ENCODE measurements at places on chromosomes 4 and X.
A peak's percentile ranks its signal among the peaks of the same experiment; 100 is the strongest.

- DNase-seq: peak; percentile 2
Observed at GRCh38 chr4:152850377-152850776, 70.6 kb downstream of the ARFIP1 start.

DNA sequence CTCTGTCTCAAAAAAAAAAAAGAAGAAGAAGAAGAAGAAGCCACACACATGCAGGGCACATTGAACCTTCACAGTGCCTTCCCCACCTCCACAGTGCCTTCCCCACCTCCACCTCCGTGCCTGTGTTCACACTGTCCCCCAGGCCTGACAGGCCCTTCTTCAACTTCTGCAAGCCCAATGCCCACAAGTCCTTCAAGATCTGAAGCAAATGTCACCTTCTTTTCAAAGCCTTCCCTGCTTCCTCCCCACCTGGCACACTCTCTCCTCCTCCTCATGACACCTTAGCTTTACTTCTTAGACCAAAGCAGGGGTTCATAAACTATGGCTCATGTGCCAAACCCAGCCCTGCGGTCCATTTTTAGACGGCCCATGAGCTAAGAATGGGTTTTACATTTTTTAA lies 19.9 kb downstream of the ELF4 start:
- DNase-seq: no peak

DNA sequence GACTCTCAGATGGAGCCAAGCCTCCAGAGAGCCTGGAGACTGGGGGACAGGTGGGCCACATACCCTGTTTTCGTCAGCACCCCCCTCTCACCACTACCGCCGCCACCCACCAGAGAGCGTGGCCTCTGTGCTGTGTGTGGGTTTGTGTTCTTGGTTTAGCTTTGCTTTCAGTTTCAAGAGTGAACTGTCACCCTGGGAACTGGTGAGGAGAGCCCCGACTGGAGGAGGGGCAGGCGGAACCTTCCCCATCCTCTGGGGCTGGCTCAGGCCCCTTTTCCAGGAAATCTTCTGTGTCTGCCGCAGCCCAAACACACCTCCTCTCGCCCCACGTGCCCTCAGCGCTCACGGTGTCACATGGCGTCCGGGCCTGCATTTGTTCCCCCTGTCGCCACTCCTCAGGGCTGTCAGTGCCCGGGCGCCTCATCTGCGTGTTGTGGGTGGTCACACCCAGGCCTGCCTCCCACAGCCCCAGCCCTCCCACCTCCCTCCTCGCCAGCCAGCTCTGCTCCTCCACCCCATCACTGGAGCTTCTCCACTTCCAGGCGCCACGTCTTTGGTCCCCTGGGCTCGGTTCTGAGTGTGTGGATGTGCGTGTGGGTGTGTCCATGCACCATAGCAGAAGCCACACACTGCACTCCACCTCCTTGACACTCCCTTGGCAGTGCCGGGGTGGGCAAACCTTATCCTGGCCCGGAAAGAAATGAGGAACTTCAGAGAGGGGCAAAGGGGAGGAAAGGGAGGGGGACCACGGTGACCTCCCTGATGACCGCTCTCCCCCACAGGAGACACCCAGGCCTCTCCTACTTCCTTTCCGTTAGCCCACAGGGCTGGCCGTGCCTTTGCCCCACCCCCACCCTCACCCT lies 27.8 kb downstream of the ELF4 start:
- DNase-seq: no peak

DNA sequence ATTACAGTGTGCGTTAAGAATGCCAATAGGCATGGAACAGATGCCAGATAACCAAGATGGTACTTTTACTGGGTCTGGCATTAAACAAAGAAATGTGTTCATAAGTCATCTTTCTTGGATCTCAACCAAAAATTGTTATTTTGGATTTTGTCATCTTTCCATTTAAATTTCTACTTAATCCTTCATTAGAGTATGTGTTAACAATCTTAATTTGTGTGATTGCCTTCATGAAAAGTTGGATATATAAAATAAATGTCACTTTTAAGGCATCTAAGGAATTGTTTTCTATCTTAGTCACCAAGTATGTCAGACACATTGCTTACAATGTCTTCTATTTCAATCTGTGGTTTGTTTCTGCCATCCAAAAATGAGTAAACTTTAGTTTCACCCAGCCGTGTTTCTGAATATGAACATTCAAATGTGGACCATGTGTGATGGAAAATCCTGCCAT lies 87.5 kb downstream of the PALLD start:
- DNase-seq: peak; percentile 63

- no peak for DNase-seq
Observed at GRCh38 chr4:31043382-31044062, 323.4 kb downstream of the PCDH7 start.

DNA sequence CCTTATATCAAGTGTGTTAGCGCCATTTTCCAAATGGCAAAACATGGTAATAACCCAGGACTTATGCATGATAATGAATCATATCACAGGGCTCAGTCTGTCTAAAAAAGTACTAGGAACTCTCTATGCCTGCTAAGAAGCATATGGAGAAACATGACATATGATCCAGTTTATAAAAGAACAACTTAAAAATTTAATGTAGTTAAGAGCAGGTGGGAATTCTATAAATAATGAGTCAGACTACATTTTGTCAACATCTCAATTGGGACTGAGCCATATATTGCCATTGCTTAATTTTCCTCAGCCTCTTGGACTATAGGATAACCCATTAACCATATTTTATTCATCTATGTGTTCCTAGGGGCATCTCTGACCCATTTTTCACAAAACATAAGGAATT lies 360.4 kb upstream of the AGA start:
- DNase-seq: no peak

- DNase-seq: no peak
Observed at GRCh38 chr4:106364282-106364681, 4.3 kb downstream of the GIMD1 start.

DNA sequence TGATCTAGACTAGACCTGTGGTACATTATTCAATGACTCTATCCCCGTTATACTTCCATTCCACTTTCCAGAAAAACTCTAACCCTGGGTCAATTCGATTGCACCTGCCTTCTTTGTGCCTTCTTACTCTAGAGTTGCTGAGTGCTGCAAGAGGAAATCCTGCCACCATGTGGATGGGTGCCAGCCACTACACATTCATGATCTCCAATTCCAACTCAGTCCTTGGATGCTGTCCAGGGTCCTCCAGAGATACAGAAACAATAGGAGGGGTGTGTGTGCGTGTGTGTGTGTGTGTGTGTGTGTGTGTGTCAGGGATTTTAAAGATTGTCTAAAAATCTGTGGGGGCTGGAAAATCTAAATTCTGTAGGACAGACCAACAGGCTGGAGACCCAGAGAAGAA lies 42.9 kb upstream of the INTS6L start:
- DNase-seq: peak; percentile 47

DNA sequence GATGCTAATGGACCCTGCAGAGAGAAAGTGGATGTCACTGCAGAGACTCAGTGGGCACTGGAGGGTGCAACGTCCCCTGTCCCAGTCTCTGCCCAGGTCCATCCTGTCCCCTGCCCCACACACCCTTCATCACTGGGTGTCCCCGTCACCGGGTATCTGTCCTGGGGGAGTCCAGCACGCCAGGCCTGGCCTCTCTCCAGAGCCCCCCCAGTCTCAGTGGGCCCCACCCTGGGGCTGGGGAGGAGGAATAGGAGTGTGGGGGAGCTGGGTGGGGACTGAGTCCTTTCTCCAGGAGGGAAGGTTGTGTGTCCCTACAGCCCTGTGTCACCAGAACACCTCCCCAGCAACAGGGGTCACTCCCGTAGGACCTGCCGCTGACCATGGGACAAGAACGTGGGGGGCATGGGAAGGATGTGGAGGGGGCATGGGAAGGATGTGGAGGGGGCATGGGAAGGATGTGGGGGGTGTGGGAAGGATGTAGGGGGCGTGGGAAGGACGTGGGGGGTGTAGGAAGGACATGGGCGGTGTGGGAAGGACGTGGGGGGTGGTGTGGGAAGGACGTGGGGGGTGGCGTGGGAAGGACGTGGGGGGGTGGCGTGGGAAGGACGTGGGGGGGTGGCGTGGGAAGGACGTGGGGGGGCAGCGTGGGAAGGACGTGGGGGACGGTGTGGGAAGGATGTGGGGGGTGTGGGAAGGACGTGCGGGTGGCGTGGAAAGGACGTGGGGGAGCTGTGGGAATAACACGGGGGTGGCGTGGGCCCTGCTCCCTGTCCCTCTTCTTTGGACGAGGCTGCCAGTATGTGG lies 21.0 kb upstream of the SPON2 start:
- no peak for DNase-seq

DNA sequence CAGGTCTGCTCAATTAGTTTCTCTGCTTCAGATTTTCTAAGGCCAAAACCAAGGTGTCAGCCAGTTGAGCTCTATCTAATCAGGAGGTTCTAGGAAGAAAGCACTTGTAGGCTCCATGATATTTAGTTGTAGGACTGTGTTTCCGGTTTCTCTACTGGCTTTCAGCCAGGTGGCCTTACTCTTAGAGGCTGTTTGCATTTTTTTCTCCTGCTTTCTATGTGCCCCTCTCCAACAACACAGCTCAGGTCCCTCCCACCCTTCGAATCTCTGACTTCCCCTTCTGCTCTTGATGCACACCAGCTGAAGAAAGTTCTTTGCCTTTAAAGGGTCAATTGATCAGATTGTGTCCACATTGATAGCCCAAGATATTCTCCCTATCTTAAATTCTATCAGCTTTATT lies 245.2 kb downstream of the RAB28 start:
- DNase-seq: no peak

- no peak for DNase-seq
Observed at GRCh38 chr4:112947616-112948015, 101.8 kb upstream of the ANK2 start.

DNA sequence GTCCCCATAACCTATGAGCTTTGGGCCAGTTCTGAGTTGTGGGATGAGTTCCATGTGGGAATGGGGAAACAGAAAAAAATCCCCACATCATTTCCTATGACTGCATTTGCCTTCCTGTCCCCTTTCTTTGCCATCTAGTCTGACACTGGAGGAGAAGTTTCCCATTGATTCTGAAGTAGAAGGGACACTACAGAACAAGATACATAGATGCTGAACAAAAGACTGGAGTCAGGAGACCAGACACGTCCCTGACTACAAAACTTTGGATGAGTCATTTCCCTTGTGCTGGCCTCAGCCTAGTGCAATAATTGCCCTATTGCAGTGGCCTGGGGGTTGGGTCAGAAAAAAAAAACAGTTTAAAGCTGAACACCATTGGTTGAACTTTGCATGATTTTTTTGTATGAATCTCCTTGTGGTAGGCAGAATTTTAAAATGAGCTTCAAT lies 22.1 kb downstream of the BEX3 start:
- no peak for DNase-seq

DNA sequence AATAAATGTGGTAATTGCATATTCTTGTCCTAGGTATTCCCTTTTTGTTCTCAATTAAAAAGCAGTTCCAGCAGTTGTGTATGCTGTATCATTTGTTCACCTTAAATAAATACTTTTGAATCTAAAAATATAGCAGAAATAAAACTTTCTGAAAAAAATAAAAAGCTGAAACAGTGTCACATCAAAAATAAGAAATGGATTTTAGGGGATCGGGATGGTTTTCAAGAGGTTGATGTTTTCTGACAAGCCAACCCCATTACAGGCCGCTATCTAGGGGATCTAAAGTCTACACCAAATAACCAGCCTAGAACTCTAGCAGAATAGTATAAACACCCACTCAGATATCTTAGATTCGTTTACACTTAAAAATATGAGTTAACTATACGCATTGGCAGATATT lies 95.4 kb upstream of the MAML3 start:
- DNase-seq: peak; percentile 61

GRCh38 chr4:102318526-102318925 lies 26.8 kb downstream of the SLC39A8 start:
- DNase-seq: no peak

GRCh38 chrX:105645667-105646357 lies 176.5 kb upstream of the NRK start:
- no peak for DNase-seq

DNA sequence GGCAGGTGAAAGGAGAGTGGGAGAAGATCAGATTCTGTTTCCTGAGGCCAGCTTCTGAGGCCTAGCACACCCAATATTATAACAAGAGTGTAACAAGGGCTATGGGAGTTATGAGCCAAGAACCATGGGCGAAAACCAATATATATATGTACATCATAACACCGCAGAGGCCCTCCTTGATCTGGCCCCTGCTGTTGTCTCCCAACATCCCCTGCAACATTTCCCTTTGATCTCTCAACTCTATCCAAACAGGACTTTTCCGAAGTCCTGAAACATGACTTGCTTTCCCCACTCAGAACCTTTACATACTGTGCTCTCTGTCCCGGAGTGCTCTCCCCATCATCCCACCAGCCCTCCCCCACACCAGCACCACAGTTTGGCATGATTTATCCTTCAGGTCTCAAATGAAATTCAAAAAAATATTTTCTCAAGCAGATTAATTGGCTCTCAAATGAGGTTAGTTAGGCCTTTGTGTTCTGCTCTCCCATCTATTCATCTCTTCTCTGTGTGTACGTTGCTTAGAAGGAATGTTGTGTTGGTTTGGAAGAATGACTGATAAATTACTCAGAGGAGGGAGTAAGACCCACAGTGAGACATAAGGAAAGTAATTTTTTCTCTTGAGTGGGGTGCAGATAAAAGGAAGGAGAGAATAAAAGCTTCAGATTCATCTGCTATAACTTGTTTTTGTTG lies 58.1 kb upstream of the SMIM10 start:
- DNase-seq: peak; percentile 56

GRCh38 chrX:152072236-152072635 lies 66.1 kb downstream of the MAGEA10 start:
- DNase-seq: peak; percentile 1

GRCh38 chr4:188854436-188854835 lies 715.2 kb downstream of the TRIML1 start:
- no peak for DNase-seq

DNA sequence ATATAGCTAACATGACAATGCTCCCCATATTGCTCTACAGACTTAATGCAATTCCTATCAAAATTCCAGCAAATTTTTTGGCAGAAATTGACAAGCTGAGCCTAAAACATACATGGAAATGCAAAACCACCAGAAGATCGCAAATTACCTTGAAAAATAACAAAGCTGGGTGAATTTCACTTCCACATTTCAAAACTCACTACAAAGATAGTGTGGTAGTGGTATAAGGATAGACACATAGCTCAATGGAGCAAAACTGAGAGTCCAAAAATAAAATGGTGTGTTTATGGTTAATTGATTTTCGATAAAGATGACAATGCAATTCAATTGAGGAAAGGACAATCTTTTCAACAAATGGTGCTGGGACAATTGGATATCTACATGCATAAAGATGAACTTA lies 65.8 kb downstream of the SLC9A7 start:
- DNase-seq: no peak

- DNase-seq: peak; percentile 6
Observed at GRCh38 chr4:97987019-97987648, 156.1 kb downstream of the STPG2 start.

GRCh38 chr4:128924951-128925350 lies 115.5 kb downstream of the JADE1 start:
- no peak for DNase-seq

DNA sequence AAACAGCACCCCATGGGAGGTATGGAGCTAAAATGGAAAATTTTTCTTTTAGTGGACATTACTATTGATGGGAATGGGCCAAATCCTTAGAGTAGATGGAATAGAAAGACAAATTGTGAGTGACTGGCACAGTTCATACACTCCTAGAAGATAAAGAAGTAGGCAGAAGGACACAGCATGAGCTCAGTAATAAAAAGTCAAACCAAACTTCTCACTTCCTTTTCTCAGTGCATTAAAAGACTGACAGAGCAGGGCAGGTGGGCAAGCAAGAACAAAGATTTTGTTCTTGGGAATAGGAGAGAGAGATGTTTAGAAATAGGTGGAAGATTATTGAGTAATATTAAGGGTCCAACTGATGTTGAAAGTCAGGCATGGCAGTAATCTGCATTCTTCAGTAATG lies 132.5 kb downstream of the ATP10D start:
- DNase-seq: no peak

GRCh38 chr4:40401631-40402030 lies 66.5 kb downstream of the CHRNA9 start:
- no peak for DNase-seq
